Adipocyte (in vitro differentiated cells): ENCODE measurements at places on chromosomes 13 and 19.

- no peak for DNase-seq
Observed at GRCh38 chr19:39533003-39533512, 406 bp upstream of the EID2B start.

DNA sequence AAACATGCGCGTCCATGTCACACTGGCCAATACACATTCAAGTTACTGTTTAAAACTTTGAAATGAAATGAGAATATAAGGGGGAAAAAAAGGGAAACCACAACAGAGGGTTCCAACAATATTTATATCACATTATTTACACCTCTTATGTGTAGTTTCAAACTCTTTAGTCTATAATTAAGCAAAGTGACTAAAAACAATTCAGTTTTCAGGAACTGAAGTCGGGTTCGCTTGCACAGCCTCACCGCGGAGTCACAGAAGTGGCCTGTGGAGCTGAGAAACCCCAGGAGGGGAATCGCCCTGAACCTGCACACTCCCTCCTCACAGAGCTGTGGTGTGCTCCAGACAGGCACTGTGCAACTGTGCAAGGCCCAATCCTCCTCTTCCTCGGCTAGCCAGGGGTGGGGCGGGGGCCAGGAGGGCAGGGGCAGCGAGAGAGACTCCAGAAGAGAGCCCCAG, 75.9 kb downstream of the STK24 start:
- DNase-seq, result no peak

- DNase-seq, result no peak
Observed at GRCh38 chr19:1431759-1432506, 6.3 kb upstream of the RPS15 start.

- DNase-seq, result no peak
Observed at GRCh38 chr13:33937373-33938098, 119.6 kb downstream of the RFC3 start.

DNA sequence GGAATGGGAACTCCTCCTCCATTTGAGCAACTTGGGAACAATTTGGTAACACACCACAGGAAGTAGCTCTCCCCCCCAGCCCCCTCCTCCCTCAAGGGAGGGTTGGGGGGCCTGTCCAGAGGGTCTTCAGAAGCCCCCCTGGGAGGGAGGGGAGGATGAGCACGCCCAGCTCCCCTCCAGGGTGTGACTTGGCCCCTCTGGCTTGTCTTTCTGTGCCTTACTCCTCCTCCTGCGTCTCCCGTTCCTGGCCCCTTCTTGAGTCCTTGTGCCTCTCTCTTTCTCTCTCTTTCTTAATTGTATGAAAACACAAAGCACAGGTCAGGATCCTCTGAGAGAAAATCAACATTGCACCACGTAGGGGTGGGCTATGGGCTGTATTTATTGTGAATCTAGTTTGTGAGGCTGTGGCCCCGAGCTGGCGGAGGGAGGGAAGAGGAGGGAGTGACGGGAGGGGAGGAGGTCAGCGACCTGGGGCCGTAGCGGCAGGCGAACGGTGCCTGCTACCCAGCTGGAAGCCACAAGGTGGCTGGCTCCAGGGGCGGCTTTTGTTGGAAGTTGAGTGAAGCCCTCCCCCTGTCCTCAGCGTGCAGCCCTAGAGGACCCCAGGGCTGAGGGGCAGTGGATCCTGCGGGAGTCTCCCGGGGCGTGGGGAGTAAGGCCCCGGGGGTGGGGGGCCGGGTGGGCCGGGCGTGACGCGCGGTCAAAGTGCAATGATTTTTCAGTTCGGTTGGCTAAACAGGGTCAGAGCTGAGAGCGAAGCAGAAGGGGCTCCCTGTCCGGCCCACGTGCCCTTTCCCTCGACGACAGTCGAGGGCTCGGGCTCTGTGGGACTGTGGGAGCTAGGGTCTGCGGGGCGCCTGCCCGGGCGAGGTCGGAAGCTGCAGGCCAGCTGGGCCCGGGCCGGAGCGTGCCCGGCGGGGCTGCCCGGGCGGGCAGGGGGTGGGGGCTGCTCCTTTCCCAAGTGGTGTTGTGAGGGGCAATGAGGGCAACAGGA, 6.4 kb downstream of the LYL1 start:
- no peak for DNase-seq

- DNase-seq, result no peak
Observed at GRCh38 chr19:44306283-44306682, 1.5 kb upstream of the ZNF235 start.

DNA sequence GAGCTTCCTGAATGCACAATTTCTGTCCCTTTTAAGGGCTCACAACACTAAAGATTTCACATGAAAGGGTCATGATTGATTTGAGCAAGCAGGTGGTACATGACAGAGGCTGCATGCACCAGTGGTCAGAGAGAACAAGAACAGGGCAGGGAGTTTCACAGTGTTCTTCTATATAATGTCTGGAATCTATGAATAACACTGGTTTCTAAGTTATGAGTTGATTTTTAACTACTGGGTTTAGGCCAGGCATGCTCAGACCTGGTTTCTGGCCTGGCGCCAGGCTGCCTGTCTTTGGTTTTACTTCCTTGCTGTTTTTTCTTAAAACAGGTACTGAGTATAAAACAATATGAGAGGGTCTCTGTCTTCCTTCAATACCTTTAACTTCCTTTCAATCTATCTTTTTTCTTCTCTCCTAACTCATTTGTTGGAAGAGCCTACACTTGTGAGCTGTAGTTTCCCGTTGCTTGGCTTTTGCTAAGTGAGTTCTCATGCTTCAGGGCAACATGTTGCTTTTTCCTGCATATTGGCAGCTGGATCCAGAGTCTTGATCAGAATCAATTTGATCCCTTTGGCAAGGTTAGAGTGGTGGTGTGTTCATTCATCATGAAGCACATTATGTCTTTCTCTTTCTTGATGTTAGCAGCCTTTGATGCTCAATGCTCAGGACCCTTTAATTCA, 38.5 kb upstream of the FGF14 start:
- DNase-seq, result no peak

GRCh38 chr19:2774953-2775555, 8.0 kb downstream of the SGTA start:
- no peak for DNase-seq
